Activated T-helper 1 cell treated with anti-CD3 and anti-CD28 coated beads, Interleukin-12 subunit alpha, Interleukin-12 subunit beta, Interleukin-2, Interleukin-4 antibody, amounts not matched to agents 30 ng/mL and 10 ng/mL and 1 ng/mL, durations not matched to agents 14 hours and 24 hours and 36 hours (primary cell): ENCODE measurements at places on chromosomes 4 and X.

DNA sequence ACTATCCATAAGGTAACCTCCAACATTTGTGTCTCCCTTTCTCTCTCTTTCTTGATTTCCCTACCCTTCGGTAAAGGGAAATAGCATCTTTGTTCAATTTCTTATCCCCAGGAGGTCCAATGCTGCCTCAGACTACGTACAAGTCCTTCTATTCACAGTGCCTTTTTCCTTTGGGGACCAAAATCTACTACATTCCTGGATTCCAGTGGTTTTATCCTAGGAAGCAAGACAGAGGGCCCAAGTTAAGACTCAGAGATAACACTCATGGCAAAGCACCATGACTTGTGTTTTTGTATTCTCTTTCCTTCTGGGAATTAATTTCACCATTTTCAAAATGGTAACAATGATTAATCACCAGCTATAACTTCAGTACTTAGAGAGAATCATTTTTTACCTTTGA, 10.6 kb downstream of the G3BP2 start:
- no peak for DNase-seq

GRCh38 chr4:78529569-78530209, 21.9 kb upstream of the ANXA3 start:
- DNase-seq: no peak

DNA sequence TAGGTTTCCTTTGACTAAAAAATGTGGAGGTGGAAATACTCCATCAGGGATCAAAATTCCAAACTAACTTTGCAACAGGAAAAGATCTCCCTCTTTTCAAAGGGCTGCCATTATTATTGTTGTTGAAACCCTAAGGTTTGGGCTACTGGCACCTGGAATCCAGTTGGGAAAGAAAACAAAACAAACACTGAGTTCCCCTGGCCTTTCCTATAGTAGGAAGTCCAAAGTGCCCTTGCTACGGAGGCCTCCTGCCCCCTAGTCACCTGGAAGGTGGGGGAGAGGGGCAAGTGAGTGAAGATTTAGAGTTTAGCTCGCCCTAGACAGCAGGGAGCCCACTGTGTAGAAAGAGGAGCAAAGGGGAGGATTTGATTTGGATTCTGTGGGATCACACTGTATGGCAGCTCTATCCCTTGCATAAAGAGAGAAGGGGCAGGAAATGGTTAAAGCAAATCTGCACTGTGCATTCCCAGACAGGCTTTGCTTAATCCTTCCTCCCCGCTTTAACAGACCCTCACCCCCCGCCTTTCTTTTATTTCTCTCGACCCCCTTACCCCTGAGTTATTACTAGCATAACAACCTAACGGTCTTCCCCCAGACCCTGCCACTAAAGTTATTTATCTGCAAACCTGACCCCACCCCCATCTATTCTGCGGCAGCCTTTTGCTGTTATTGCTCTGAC, 627 bp upstream of the FAT4 start:
- no peak for DNase-seq

GRCh38 chrX:19860571-19860970, 26.8 kb downstream of the SH3KBP1 start:
- no peak for DNase-seq

DNA sequence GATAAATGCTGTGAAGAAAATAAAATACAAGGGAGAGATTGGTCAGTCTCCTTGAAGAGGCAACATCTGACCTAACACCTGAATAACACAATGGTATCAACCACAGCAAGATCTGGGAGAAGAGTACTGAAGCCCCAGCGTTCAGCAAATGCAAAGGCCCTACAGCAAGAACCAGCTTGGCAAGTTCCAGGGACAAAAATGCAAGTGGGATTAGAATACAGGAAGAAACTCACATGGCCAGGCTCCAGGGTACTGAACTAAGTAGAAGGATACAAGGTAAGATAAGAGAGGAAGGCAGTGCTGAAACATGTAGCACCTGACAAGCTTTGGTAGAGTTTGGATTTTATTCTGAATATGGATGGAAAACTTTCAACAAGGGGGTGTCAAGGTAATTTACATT, 3.6 kb downstream of the SMIM14 start:
- no peak for DNase-seq

- no peak for DNase-seq
These were observed 38.3 kb downstream of the TKTL1 start for GRCh38 chrX:154333837-154334271.

DNA sequence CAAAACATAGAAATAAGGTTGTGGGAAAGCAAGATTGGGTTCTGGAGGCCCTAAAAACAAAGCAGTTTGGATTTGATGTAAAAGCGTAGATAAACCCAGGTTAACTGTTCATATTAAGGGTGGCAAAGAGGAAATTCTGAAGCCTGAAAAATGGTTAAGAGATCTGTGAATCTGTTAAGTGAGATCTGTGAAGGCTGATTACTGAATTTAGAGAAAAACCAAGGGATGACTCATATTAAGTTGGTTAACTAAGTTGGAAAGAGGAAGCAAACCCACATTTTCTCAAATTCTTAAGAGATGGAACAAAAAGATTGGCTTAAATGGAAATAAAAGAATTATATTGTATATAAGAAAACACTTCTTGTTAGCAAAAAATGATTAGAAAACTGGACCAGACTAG, 22.8 kb downstream of the GPAT3 start:
- DNase-seq: no peak

DNA sequence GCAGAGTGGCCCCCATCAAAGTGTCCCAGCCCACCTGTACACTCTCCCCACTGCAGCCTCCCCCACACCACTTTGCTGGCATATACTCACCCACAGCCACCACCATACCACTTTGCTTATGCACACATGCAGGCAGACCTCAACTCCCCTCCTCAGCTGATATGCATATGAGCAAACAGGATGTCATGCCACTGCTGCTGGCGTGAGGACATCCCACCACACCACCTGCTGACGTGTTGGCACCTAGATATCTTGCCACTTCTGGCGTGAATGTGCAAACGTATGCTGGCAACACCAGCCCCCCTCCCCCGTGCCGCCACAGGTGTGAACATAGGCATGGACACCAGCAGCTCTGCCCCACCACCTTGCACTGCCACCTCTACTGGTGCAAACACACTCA, 22.4 kb upstream of the MAGEA8 start:
- DNase-seq: no peak

GRCh38 chr4:86970447-86971354, 35.9 kb downstream of the AFF1 start:
- no peak for DNase-seq

- DNase-seq: no peak
These were observed at the start of gene DKK2 for GRCh38 chr4:107035819-107036583. TSS of gene DKK2 (minus strand) at chr4:107036313. CDS start at chr4:107035591, 722 bp downstream.

- DNase-seq: no peak
These were observed 281.1 kb downstream of the NKX6-1 start for GRCh38 chr4:84218031-84218430.

DNA sequence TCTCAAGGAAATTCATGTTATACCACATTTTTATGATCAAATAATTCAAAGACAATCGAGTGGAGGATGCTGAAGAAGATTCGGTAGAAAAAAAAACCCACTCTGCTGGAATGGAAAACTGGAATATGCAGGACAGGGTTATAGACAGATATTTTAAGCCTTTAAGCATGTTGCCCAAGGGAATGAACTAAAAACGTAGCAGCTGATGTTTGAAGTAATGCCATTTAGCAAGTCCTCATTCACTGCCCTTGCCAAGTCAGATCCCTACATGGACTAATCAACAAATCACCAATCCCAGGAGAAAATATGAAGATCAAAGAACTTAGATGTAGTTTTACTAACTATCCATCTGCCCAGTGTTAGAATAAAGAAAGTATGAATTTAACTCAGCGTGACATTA, 75.6 kb upstream of the ETNPPL start:
- no peak for DNase-seq

DNA sequence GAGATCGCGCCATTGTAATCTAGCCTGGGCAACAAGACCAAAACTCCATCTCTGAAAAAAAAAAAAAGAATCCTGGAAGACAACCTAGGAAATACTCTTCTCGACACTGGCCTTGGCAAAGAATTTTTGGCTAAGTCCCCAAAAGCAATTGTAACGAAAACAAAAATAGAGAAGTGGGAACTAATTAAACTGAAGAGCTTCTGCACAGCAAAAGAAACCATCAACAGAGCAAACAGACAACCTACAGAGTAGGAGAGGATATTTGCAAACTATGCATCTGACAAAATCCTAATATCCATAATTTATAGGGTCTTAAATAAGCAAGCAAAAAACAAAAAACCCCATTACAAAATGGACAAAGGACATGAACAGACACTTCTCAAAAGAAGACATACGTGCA, 76.5 kb upstream of the DUSP21 start:
- no peak for DNase-seq

GRCh38 chr4:48380583-48381167, 39.3 kb downstream of the SLAIN2 start:
- DNase-seq: no peak

DNA sequence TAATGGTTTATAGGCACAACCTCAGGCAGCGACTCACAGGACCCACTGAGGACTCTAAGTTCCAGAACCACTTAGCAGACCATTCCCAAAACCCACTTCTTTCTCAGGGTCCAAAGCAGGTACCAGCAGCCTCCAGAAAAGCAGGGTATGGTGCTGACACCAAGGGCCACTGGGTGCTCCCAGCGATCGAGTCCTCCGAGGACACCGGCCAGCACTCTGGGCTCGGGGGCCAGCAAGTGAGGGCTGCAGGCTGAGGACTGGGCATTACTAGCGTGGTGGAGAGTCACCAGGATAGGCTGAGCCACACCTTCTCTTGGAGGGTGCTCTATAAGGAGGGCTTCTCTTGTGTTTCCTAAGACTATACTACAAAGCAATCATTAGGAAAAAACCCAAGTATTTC, 19.3 kb downstream of the LETM1 start:
- DNase-seq: no peak

GRCh38 chrX:38626296-38626695, 65.0 kb downstream of the TSPAN7 start:
- no peak for DNase-seq

- DNase-seq: no peak
These were observed 28.2 kb downstream of the SULT1E1 start for GRCh38 chr4:69831646-69832325.

- no peak for DNase-seq
These were observed 423.1 kb upstream of the PITX2 start for GRCh38 chr4:111045992-111046391.
